ENCODE measurements at places on chromosomes 2 and 18. TPM values are rescaled to one million over a fixed set of nuclear protein-coding genes. Genes with fewer than 3 reads are reported as not detected.

GRCh38 chr2:213500881-213501280 is 216.6 kb downstream of the SPAG16 start:
- H3K4me3 ChIP-seq, result no peak overlapping the region
- H3K4me1 ChIP-seq, result no peaks in the 10 kb centered on the region
- no peaks in the 10 kb centered on the region for H3K27me3 ChIP-seq
- no peaks in the 10 kb centered on the region for H3K36me3 ChIP-seq
- no peak for DNase-seq

GRCh38 chr2:205713086-205713485 is 30.8 kb downstream of the NRP2 start:
- DNase-seq, result no peak
- no peak overlapping the region for H3K4me3 ChIP-seq
- no peaks in the 10 kb centered on the region for H3K4me1 ChIP-seq
- no peak overlapping the region for H3K27ac ChIP-seq
- H3K27me3 ChIP-seq, result no peaks in the 10 kb centered on the region

TXNDC9 gene
- total RNA-seq, result 34.1 TPM

TGFA gene
- 0.35 TPM for total RNA-seq

EMILIN2 gene
- total RNA-seq, result 22.7 TPM
